ENCODE measurements at places on chromosomes 7 and 10. TPM values are rescaled to one million over a fixed set of nuclear protein-coding genes. Genes with fewer than 3 reads are reported as not detected.

The ACSM6 gene
- not detected for total RNA-seq

The DLX6 gene
- not detected for total RNA-seq

The CYP2C19 gene
- not detected for total RNA-seq

The GIMAP2 gene
- 44.5 TPM for total RNA-seq

The ARID5B gene
- total RNA-seq, result 1.3 TPM

The SMKR1 gene
- total RNA-seq, result not detected

Measured in epithelial cell of umbilical artery (primary cell).